ENCODE measurements at places on chromosomes 7 and 10. TPM values are rescaled to one million over a fixed set of nuclear protein-coding genes. Genes with fewer than 3 reads are reported as not detected.
A peak's percentile ranks its signal among the peaks of the same experiment; 100 is the strongest.

The FGFR2 gene
- total RNA-seq = not detected

The SLC13A1 gene
- total RNA-seq = not detected

The COL1A2 gene
- total RNA-seq = 0.47 TPM

DNA sequence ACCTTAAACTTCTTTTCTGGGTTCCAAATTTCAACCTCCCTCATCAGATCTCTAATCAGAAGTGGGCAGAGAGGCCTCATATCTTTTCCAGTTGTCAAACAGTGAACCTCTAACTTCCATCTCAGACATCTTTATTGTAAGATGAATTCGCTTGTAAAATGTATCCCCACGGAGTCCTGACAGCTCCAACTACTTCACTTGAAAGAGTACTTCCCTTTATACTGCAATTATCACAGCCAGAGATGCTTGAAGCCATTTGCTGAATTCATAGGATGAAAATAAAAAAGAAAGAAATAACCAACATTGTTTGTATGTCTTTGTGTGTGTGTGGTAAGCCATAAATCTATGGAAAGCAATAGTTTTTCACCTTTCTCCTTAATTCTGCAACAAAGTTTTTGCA, 175.2 kb downstream of the GRM3 start:
- DNase-seq = no peak

- peak; percentile 92 for DNase-seq
Observed at GRCh38 chr10:102583435-102584417, 60.6 kb upstream of the TRIM8 start.

The KCNH2 gene
- 0.29 TPM for total RNA-seq

- DNase-seq = no peak
Observed at GRCh38 chr7:46391231-46392201, 470.4 kb upstream of the IGFBP3 start.

- no peak for DNase-seq
Observed at GRCh38 chr7:132614428-132615318, 38.4 kb upstream of the PLXNA4 start.
